ENCODE measurements at places on chromosomes 7 and 10. TPM values are rescaled to one million over a fixed set of nuclear protein-coding genes. Genes with fewer than 3 reads are reported as not detected.

The CYP26C1 gene
- total RNA-seq, result 0.16 TPM

The BPGM gene
- total RNA-seq, result 23.1 TPM

The HYAL4 gene
- not detected for total RNA-seq

The ITIH2 gene
- not detected for total RNA-seq

The GRM3 gene
- not detected for total RNA-seq

The CCDC3 gene
- total RNA-seq, result 0.36 TPM

The MOGAT3 gene
- total RNA-seq, result not detected

The GATAD1 gene
- 30.2 TPM for total RNA-seq

The CRHR2 gene
- not detected for total RNA-seq

The CDK14 gene
- 45.1 TPM for total RNA-seq

The PGAM2 gene
- 0.32 TPM for total RNA-seq

The DGKI gene
- total RNA-seq, result 3.5 TPM

The ZNF425 gene
- total RNA-seq, result 2.6 TPM

The ERLIN1 gene
- total RNA-seq, result 35.0 TPM

The ST8SIA6 gene
- total RNA-seq, result not detected

The TPK1 gene
- total RNA-seq, result 3.5 TPM

The NCAPG2 gene
- total RNA-seq, result 14.7 TPM

The TAC1 gene
- not detected for total RNA-seq

The OPALIN gene
- not detected for total RNA-seq

The MYL7 gene
- not detected for total RNA-seq

The SLC26A4 gene
- total RNA-seq, result 0.24 TPM

The LLCFC1 gene
- total RNA-seq, result not detected

The SPAM1 gene
- not detected for total RNA-seq

The GLI3 gene
- total RNA-seq, result 29.3 TPM

The MBL2 gene
- total RNA-seq, result not detected

The TRIM50 gene
- not detected for total RNA-seq

The PITX3 gene
- total RNA-seq, result not detected

The OR9A2 gene
- not detected for total RNA-seq

The CALD1 gene
- total RNA-seq, result 992 TPM

All from hair follicle dermal papilla cell (primary cell).